ENCODE measurements at places on chromosomes 13 and 19.

- DNase-seq, result no peak
Measured at GRCh38 chr19:1275976-1276627, 772 bp downstream of the FAM174C start.

GRCh38 chr13:111881700-111882099 is 185.2 kb upstream of the SOX1 start:
- no peak for DNase-seq

- DNase-seq, result peak; percentile 42
Measured at GRCh38 chr13:42398533-42398932, 126.6 kb downstream of the AKAP11 start.

DNA sequence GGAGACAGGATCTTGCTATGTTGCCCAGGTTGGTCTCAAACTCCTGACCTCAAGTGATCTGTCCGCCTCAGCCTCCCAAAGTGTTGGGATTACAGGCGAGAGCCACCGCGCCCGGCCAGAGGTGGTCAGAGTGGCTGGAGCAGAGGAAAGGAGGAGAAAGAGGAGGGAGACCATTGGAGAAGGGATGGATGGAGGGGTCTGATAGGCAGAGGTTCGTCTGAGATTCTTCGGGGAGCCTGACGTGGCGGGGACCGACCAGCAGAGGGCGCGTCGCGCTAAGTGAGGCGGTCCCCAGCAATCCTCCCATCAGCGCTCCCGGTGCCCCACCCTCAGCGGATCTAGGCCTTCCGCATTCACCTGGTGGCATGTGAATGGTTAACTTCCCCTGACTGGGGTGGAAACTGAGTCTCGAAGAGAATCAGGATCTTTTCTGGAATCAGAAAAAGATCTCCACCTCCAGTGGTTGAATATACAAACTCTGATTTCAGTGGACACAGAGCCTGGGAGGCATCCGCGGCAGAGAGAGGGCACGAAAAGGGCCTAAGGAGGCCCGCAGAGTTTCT is 8.8 kb downstream of the GTPBP3 start:
- peak; percentile 88 for DNase-seq

GRCh38 chr19:38559428-38560401 is 58.0 kb downstream of the MAP4K1 start:
- DNase-seq, result no peak

DNA sequence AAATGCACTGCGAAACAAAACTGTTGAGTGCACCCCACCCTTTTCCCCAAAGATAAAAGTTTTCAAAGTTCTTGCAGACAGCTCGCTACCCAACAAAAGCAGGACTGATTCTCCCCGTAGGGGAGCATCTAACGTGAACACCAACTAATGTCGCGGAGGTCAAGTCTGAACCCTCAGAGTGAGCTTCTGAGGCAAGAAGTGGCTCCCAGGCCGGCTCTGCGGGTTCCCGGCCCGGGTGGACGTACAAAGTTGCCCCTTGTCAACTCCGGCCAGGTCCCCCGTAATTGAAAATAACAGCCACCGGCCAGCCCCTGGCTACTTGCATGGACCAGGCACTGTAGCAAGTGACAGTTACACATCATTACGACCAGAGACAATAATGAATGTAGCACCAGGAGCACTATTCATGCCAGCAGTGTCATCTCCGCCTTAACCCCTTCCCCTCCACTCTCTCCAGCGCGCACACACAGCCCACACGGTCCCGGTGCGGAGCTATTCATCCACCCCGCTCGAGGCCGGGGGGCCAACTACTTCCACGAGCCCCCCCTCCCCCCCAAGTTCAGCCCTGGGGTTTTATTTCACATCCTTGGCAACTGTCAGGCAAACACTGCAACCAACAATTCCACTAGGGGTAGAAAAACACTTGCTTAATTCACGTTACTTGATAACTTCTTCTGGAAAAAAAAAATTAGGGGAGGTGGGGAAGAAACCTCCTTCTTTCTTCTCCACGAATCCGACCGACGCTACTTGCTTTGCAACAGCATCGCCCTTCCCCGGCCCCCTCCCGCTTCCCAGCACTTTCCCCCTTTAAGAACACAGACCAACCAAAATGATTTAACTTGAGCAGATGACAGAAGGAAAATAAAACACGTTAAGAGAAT is 1.2 kb downstream of the KLF12 start:
- peak; percentile 86 for DNase-seq

All from retina (tissue), 1 donor.